CD8-positive, alpha-beta memory T cell (primary cell): ENCODE measurements at places on chromosomes 4 and X. TPM values are rescaled to one million over a fixed set of nuclear protein-coding genes. Genes with fewer than 3 reads are reported as not detected.
A peak's percentile ranks its signal among the peaks of the same experiment; 100 is the strongest.

Gene HPGDS
- 0.57 TPM for total RNA-seq

Gene SHROOM2
- total RNA-seq: not detected

Gene SPATA18
- total RNA-seq: 0.35 TPM

- no peaks in the 10 kb centered on the region for H3K4me1 ChIP-seq
- DNase-seq: no peak
- no peak overlapping the region for H3K27ac ChIP-seq
Observed at GRCh38 chrX:6803607-6804006, 268.7 kb upstream of the VCX3A start.

DNA sequence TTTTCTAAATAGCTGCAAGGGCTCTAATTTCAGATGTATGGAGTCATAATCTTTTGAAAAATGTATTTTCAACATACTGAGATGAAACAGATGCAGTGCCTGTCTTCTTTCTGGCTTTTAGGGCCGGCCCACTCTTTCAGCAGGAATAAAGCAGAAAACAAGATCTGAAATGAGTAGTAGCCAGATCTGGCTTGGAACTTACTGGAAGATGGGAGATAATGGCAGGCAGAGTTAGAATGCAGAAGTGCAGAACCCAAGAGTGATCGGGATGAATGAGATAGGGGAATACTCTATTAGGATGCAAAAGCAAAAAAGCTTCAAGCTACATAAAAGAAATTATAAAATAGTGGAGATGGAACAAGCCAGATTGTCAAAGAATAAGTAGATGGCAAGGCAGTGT, 1.4 kb upstream of the FAM120C start:
- no peaks in the 10 kb centered on the region for H3K27me3 ChIP-seq
- no peak for DNase-seq
- peaks cover 28% of the 10 kb centered on the region for H3K4me1 ChIP-seq
- H3K36me3 ChIP-seq: no peaks in the 10 kb centered on the region

- no peaks in the 10 kb centered on the region for H3K4me1 ChIP-seq
- no peak overlapping the region for H3K27ac ChIP-seq
- no peak overlapping the region for H3K4me3 ChIP-seq
- DNase-seq: no peak
- H3K36me3 ChIP-seq: no peaks in the 10 kb centered on the region
Observed at GRCh38 chrX:17415242-17415810, 40.3 kb downstream of the NHS start.

DNA sequence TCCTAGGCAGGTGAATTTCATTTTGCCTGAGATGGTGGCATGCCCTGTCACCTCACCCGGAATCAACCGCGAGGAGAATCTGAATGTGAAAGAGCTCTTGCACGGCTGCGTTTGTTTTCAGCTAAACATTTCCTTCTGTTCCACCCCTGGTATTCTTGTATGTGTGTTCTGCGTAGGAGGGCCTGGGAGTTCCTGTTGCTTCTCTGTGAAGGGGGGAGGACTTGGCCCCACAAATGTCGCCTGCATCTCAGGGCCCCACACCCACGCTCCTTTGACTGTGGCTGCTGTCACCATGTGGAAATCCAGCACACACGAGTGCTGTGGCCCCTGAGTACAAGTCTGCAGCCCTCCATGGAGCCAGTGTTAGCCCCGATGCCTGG, 45.8 kb upstream of the CLCN4 start:
- peak overlapping the region; percentile 68 for H3K27ac ChIP-seq
- peak overlapping the region; percentile 56 for H3K4me3 ChIP-seq
- H3K4me1 ChIP-seq: peaks cover 73% of the 10 kb centered on the region
- DNase-seq: peak; percentile 83
- no peaks in the 10 kb centered on the region for H3K27me3 ChIP-seq
- no peaks in the 10 kb centered on the region for H3K36me3 ChIP-seq

DNA sequence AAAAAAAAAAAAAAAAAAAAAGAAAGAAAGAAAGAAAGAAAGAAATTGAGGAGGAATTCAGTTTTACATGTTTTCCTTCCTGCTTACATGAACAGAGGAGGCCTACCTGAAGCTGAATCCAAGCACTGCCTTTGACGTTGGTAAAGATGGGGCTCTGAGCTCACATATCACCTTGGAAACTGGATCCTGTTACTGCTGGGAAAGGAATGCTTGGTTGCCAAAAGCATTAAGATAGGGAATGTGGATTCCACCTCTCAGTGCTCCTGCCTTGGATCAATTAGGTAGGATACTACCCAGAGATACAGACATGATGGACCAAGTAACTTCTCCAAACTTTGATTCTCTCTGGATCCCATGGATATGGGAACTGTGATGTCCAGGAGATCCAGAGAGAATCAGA, 50.6 kb downstream of the NHS start:
- H3K4me1 ChIP-seq: no peaks in the 10 kb centered on the region
- no peak overlapping the region for H3K4me3 ChIP-seq
- no peak overlapping the region for H3K27ac ChIP-seq
- no peaks in the 10 kb centered on the region for H3K36me3 ChIP-seq

Gene ARX
- not detected for total RNA-seq
